RWPE2 (cell line): ENCODE measurements at places on chromosomes 11 and 22.

DNA sequence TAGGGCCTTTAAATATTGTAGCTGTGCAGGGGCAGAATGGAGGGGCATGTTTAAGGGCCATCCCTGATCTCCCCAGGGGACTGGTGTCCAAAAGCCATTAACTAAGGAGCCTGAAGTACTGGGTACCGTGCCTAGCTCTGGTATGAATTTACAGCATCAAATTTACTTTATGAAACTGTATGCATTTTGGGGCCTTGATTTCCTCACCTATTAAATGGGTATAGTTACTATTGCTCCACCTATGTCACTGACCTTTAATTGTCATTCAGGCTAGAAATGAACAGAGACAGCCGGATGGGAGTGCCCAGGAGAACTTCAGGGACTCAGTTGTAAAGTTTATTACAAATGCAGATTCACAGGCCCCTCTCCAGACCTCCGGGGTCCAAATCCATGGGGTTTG, 11.8 kb upstream of the TP53I11 start:
- DNase-seq = no peak

DNA sequence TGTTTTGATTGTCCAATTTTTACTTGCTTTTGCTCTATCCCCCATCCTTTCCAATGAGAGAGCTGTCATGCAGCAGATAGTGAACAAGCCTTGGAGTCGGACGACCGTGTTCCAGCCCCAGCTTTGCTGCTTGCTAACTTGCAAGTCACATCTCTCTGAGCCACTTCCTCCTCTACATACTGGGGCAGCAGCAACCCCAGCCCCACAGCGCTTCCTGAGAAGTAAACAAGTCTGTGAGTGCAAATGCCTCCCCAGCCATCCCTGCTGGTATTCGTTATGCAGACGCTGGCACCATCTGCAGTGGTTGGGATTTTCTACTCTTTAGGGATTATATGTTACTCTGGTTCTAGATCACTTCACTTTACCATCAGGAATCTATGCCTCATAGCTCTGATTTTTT, 35.0 kb downstream of the TPBGL start:
- DNase-seq = peak; percentile 31

- no peak for DNase-seq
Observed at GRCh38 chr22:35894937-35895708, 133.5 kb downstream of the RBFOX2 start.

DNA sequence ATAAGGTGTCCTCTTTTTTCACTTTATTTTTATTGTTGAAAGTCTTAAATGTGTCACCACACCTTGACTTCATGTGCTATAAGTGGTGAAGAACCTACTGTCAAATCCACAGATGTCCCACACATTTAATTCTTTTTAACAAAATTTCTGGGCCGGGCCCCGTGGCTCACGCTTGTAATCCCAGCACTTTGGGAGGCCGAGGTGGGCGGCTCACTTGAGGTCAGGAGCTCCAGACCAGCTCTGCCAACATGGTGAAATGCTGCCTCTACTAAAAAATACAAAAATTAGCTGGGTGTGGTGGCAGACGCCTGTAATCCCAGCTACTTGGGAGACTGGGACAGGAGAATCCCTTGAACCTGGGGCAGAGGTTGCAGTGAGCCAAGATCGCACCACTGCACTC, 3.0 kb downstream of the CBL start:
- no peak for DNase-seq

DNA sequence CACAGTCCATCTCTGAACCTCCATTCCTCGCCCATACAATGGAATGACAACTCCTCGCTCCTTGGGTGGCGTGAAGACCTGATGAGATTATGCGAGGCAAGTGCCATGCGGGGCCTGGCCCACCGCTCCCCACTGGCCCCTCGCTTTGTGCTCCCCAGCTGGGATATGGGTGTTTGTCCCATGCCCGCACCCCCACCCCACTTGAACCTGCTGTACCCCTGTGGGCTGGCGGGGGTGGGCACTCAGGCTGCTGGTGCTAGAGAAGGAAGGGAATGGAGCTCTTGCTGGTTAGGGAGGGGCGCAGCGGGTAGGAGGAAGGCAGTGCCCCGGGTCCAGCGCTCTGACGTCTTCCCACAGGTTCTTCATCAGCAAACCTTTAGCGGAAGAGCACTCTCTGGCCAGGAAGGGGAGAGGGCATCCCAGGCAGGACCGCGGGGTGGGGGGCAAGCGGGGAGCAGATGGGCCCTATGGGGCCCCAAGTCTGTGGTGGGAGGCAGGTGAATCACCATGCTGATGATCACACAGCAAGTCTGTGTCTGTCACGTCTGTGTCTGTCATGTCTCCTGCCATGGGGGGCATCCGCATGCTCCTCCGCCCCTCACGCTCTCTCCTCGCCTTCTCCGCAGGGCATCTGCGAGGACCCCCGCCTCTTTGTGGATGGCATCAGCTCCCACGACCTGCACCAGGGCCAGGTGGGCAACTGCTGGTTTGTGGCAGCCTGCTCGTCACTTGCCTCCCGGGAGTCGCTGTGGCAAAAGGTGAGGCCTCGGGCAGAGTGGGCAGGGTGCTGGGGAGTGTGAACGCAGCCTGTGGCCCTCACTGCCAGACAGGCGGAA, 9.4 kb upstream of the OMP start:
- DNase-seq = peak; percentile 60

- no peak for DNase-seq
Observed at GRCh38 chr11:75523811-75524664, 1.7 kb downstream of the GDPD5 start.

GRCh38 chr11:103487113-103487512, 377.9 kb downstream of the DYNC2H1 start:
- DNase-seq = no peak

- DNase-seq = no peak
Observed at GRCh38 chr11:125211948-125212340, 47.4 kb downstream of the PKNOX2 start.

GRCh38 chr22:30129636-30130035, 49.4 kb downstream of the HORMAD2 start:
- DNase-seq = no peak
